ENCODE measurements at places on chromosomes 7 and 10.
A peak's percentile ranks its signal among the peaks of the same experiment; 100 is the strongest.

DNA sequence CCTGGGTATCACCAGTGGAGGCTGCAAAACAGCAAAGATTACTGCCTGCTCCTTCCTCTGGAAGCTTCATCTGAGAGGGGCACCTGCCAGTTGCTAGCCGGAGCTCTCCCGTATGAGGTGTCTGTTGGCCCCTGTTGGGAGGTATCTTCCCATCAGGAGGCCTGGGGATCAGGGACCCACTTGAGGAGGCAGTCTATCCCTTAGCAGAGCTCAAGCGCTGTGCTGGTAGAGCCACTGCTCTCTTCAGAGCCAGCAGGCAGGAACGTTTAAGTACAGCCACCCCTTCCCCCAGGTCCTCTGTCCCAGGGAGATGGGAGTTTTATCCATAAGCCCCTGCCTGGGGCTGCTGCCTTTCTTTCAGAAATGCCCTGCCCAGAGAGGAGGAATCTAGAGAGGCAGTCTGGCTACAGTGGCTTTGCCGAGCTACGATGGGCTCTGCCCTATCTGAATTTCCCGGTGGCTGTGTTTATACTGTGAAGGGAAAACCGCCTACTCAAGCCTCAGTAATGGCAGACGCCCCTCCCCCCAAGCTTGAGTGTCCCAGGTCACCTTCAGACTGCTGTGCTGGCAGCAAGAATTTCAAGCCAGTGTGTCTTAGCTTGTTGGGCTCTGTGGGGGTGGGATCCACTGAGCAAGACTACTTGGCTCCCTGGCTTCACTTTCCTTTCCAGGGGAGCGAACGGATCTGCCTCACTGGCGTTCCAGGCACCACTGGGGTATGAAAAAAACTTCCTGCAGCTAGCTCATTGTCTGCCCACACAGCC lies 19.6 kb downstream of the SEMA3E start:
- no peak overlapping the region for H3K4me3 ChIP-seq
- no peaks in the 10 kb centered on the region for H3K27me3 ChIP-seq
- no peak overlapping the region for H3K27ac ChIP-seq
- no peak for DNase-seq

DNA sequence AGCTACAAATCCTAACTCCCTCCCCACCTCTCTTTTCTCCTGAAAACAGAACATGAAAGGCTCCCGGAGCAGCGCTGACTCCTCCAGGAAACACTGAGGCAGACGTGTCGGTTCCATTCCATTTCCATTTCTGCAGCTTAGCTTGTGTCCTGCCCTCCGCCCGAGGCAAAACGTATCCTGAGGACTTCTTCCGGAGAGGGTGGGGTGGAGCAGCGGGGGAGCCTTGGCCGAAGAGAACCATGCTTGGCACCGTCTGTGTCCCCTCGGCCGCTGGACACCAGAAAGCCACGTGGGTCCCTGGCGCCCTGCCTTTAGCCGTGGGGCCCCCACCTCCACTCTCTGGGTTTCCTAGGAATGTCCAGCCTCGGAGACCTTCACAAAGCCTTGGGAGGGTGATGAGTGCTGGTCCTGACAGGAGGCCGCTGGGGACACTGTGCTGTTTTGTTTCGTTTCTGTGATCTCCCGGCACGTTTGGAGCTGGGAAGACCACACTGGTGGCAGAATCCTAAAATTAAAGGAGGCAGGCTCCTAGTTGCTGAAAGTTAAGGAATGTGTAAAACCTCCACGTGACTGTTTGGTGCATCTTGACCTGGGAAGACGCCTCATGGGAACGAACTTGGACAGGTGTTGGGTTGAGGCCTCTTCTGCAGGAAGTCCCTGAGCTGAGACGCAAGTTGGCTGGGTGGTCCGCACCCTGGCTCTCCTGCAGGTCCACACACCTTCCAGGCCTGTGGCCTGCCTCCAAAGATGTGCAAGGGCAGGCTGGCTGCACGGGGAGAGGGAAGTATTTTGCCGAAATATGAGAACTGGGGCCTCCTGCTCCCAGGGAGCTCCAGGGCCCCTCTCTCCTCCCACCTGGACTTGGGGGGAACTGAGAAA lies 30.4 kb downstream of the PFKFB3 start:
- H3K4me3 ChIP-seq, result no peak overlapping the region
- peaks cover 5% of the 10 kb centered on the region for H3K4me1 ChIP-seq
- H3K36me3 ChIP-seq, result peaks cover 63% of the 10 kb centered on the region
- no peak for DNase-seq
- H3K27me3 ChIP-seq, result no peaks in the 10 kb centered on the region

GRCh38 chr10:125156739-125157480 lies 3.5 kb downstream of the CTBP2 start:
- no peak overlapping the region for H3K27ac ChIP-seq
- no peak overlapping the region for H3K4me3 ChIP-seq
- H3K36me3 ChIP-seq, result peaks cover 3% of the 10 kb centered on the region
- H3K4me1 ChIP-seq, result peaks cover 5% of the 10 kb centered on the region

- no peak for DNase-seq
- H3K4me3 ChIP-seq, result no peak overlapping the region
- no peaks in the 10 kb centered on the region for H3K4me1 ChIP-seq
- H3K27ac ChIP-seq, result no peak overlapping the region
- H3K27me3 ChIP-seq, result peaks cover 9% of the 10 kb centered on the region
Measured at GRCh38 chr10:33385015-33385414, 50.5 kb upstream of the NRP1 start.

DNA sequence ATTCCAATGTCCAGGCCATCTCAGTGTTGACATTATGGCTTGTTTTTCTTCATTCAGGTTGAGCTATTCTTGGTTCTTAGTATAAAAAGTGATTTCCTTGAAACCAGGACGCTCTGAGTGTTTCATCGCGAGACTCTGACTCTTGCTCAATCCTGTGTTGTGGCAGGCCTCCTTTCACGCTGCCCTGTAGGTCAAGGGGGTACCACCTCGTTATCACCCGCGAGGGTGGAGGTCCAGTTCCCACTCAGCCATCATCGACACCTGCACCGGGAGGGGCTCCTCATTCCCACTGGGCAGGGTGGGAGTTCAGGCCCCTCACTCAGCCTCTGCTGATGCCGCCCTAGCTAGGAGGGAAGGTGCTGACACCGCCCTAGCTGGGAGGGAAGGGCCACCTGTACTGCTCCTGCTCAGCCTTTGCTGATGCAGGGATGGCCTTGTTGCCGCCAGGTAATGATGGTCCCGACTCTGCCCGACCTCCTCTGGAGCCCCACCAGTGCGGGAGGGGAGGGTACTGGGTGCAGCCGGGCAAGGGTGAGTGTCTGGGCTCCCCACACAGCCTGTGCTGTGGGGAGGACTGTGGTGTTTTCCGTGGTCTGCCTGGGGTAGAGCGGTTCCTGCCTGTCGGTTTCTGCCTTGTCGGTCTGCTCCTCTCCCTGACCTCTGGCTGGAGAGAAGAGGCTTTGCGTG lies 16.4 kb downstream of the IQCE start:
- H3K4me1 ChIP-seq, result no peaks in the 10 kb centered on the region
- DNase-seq, result no peak
- H3K36me3 ChIP-seq, result peaks cover 12% of the 10 kb centered on the region
- H3K27me3 ChIP-seq, result no peaks in the 10 kb centered on the region
- H3K27ac ChIP-seq, result no peak overlapping the region

DNA sequence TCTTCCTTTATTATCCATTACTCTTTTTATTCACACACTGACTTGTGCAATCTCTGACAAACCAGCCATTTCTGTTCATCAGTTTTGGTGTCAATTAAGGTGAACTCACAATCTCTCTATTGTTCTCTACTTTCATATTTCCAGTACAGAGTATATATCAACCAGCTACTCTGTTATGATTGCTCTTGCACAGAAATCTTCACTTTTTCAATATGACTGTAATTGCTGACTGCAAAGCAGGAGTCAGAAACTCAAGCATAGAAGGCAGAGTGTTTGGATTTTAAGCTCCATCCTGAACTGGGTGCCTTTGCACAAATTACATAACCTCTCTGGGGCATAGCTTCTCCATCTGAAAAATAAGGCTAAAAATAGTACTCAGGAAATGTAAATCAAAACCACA lies 1042.0 kb downstream of the GRM8 start:
- no peak for DNase-seq
- H3K4me3 ChIP-seq, result no peak overlapping the region
- no peaks in the 10 kb centered on the region for H3K36me3 ChIP-seq
- no peaks in the 10 kb centered on the region for H3K27me3 ChIP-seq
- H3K4me1 ChIP-seq, result no peaks in the 10 kb centered on the region

DNA sequence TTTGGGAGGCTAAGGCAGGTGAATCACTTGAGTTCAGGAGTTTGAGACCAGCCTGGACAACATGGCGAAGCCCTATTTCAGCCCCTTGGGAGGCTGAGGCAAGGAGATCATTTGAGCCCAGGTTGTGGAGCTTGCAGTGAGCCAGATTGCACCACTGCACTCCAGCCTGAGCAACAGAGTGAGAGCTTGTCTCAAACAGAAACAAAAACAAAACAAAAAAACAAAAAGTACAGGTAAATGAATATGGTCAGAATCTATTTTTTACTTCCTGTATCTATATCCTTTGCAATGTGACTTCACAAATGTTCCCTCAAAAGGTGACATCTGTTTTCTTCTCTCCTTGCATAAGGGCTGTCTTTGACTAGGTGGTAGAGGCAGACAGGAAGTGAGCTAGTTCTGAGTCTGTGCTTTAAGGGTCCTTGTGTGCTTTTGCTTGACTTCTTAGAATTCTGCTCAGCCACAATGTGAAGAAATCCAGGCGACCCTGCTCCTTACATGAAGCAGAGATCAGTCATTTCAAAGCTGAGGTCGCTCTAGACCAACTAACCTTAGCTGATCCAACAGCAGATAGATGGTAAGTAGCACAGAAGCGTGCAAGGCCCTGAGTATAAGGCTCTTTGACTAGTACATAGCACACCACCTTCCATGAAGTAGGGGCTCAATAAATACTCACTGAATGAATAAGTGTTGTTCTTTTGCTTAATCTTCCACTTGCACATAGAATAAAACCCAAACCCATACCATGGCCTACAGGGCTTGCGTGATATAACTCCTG lies 423.2 kb upstream of the PCDH15 start:
- DNase-seq, result no peak
- H3K27ac ChIP-seq, result no peak overlapping the region
- no peaks in the 10 kb centered on the region for H3K36me3 ChIP-seq

DNA sequence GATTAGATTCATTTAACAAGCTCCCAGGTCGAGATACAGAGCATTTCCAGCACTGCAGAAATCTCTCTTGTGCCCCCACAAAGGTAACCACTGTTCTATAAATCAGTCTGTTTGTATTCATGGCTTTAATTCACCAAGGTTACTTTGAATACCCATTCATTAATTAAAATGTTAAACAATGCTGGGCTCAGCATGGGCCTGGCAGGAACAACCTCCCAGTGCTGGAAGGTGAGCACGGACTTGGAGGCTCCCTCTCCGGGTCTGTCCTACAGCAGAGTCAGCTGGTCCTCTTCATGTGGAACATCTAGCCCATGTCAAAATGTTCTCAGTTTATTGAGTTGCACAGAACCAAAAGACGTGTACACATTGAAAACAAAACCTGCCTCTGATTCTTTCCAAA lies 15.6 kb upstream of the EFCAB10 start:
- H3K4me1 ChIP-seq, result no peaks in the 10 kb centered on the region
- DNase-seq, result no peak
- no peaks in the 10 kb centered on the region for H3K36me3 ChIP-seq
- H3K27me3 ChIP-seq, result peaks cover 10% of the 10 kb centered on the region
- H3K4me3 ChIP-seq, result no peak overlapping the region

- no peak for DNase-seq
- no peaks in the 10 kb centered on the region for H3K27me3 ChIP-seq
- no peak overlapping the region for H3K4me3 ChIP-seq
- H3K36me3 ChIP-seq, result peaks cover 2% of the 10 kb centered on the region
Measured at GRCh38 chr10:11143242-11143641, 125.6 kb downstream of the CELF2 start.

GRCh38 chr10:14840178-14840577 lies 2.1 kb downstream of the HSPA14 start:
- H3K36me3 ChIP-seq, result peaks cover 28% of the 10 kb centered on the region
- H3K27me3 ChIP-seq, result no peaks in the 10 kb centered on the region
- peak overlapping the region; percentile 70 for H3K4me3 ChIP-seq
- no peak for DNase-seq
- peaks cover 20% of the 10 kb centered on the region for H3K4me1 ChIP-seq
- H3K27ac ChIP-seq, result peak overlapping the region; percentile 30

DNA sequence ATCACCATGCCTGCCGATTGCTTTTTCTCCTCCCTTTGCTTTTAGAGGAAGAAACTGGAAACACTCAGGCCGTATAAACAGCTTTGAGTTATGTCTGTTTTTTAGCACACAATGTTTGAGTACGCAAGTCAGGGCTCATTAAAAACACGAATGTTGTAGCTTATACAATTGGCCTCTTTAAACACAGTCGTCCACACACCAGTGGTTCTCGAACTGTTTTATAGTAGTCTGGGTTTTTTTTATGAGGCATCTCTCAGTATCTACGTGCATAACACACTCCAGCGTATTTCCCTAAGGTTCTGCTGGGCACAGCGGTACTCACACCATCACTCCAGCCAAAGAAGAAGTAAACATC lies 13.4 kb upstream of the CARD11 start:
- H3K27ac ChIP-seq, result no peak overlapping the region
- DNase-seq, result no peak
- H3K27me3 ChIP-seq, result peaks cover 8% of the 10 kb centered on the region
- H3K4me1 ChIP-seq, result peaks cover 17% of the 10 kb centered on the region

- H3K36me3 ChIP-seq, result peaks cover 24% of the 10 kb centered on the region
- H3K4me3 ChIP-seq, result no peak overlapping the region
- no peak for DNase-seq
- H3K4me1 ChIP-seq, result peaks cover 2% of the 10 kb centered on the region
- no peak overlapping the region for H3K27ac ChIP-seq
Measured at GRCh38 chr7:127940381-127941160, 90.7 kb downstream of the LRRC4 start.

DNA sequence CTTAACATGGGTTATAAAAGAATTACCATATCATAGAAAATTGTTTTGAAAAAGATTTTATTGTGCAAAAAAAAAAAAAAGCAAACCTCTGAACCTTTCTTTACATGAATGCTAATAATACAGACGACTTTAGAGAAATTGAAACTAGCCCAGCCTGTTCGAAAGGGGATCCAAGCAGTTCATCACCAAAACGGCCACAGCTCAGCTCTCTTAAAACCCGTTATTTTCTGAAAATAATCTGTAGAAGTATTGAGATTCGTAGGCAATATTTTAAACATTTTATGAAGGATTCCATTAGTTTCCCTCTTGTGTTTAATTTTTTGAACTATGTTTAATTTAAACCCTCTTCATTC lies 9.9 kb upstream of the GSAP start:
- H3K4me1 ChIP-seq, result peaks cover 44% of the 10 kb centered on the region
- H3K27ac ChIP-seq, result no peak overlapping the region
- no peak for DNase-seq

DNA sequence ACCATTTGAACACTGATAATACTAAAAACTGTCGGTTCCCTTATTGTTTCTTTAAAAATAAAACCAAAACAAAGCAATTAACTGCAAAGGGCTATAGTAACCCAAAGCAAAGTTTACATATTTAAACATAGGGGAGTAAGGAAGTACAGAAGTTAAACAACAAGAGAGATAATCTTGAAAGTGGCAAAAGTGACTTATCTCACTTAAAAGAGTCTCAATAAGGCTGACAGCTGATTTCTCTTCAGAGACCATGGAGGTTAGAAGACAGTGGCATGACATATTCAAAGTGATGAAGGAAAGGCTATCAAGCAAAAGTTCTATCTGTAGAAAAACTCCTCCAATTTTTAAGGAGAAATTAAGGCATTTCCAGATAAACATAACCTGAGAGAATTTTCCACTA lies 233.5 kb upstream of the HDAC9 start:
- no peaks in the 10 kb centered on the region for H3K27me3 ChIP-seq
- no peaks in the 10 kb centered on the region for H3K36me3 ChIP-seq
- no peaks in the 10 kb centered on the region for H3K4me1 ChIP-seq
- DNase-seq, result no peak
- no peak overlapping the region for H3K27ac ChIP-seq

Measured in activated T-helper 1 cell treated with anti-CD3 and anti-CD28 coated beads, Interleukin-12 subunit alpha, Interleukin-12 subunit beta, Interleukin-2, Interleukin-4 antibody, amounts not matched to agents 30 ng/mL and 10 ng/mL and 1 ng/mL, durations not matched to agents 14 hours and 24 hours and 36 hours (primary cell).